ENCODE measurements at places on chromosomes 2 and 18. TPM values are rescaled to one million over a fixed set of nuclear protein-coding genes. Genes with fewer than 3 reads are reported as not detected.

DNA sequence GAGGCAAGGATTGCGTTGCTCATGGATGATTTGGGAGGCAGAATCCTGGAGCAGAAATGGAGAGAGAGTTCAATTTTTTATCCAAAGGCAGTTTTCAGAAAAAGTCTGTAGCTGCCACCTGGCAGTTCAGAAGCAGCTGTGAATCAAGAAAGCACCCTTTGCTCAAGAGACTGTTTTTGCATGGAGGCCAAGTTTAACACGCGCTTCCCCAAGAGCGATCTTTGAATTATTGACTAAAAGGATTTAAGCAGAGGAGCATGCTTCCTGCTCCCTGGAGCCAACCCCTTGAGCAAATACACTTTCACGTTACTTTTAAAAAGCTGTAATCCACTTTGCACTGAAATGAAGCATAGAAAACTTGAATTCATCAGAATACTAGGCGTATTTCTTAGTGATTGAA, 252.4 kb downstream of the RNF144A start:
- DNase-seq, result peak; percentile 21

- DNase-seq, result no peak
Measured at GRCh38 chr2:64386676-64387075, 67.3 kb upstream of the LGALSL start.

- no peak for DNase-seq
Measured at GRCh38 chr18:25327584-25327983, 24.4 kb downstream of the ZNF521 start.

- DNase-seq, result no peak
Measured at GRCh38 chr2:85009019-85009618, 38.2 kb downstream of the KCMF1 start.

DNA sequence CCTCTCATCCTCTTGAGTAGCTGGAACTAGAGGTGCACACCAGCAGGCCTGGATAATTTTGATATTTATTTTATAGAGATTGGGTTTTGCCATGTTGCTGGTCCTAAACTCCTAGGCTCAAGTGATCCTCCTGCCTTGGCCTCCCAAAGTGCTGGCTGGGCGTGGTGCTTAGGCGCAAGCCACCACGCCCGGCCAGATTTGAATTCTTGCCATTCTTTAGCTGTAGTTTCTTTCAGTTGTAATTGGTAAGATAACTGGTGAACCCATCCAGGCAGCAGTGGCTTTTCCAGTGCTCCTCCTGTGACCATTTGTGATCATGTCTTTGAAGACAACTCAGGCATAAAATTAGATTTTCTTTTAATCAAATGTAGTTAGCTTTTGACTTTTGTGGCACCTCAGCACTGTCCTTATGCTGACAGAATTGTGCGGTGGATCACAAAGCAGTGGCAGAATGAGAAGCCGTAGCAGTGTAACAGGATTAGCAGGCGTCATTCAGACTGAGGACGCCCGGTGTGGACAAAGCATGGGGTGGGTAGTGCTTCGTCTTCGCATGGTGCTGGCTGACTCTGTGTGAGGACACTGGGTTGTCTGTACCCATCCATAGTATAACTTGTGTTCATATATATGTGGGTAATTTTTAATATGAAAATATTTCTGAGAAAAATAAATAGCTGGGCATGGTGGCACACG, 30.0 kb upstream of the TOGARAM2 start:
- no peak for DNase-seq

DNA sequence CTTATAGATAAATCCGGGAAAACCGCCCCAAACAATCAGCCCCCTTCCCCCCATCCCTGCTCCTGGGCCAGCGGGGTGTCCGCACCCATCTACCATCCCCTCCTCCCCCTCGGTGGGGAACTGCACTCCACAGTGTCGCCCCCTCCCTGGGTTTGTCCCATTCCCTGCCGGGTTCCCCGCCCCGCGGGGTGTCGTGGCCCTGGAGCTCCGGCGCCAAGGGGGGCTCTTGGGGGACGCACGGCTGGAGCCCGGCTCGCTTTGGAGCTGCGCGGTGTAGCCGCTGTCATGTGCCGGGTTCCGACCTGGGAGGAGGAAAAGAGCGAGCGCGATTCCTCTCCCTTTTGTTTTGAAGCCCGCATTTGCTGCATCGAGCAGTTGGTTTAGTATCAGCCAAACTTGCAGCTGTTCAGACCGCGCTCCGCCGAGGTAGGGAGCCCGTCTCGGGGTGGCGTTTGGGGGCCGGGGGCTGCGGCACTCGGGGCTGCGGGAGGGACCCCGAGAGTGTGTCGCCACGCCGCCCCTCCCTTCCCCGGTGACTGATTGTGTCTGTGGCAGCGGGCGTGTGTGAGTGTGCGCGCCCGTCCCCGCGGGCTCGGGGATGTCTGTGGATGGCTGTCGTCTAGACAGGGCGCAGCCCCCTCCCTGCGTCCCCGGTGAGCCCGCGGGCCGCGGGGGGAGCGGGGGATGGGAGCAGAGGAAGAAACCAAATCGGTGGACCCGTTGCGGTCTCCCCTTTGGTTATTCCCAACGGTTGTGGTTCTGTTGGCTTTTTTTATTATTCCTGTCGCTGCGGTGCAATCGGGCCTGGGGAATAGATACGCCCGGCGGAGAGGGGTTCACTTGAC, 797 bp downstream of the CTIF start:
- peak; percentile 42 for DNase-seq

DNA sequence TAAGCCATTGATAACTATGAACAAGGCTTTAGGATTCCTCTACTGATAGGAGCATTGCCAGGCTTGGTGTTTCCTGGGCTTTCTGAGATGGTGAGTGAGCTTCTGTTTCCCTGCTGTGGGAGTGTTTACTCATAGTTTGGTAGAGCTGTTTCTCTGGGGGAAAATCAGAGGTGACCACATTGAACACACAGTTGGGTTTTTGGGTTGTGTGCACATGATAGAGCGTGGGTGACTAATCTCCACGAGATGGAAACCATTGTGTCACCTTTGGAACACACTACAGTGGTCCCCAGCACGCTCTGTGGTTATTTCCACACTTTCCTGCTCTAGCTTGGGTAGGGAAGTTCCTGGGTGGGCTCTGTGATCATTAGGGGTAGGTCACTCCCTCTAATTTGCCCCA, 5.4 kb downstream of the IL1R1 start:
- DNase-seq, result no peak

- DNase-seq, result no peak
Measured at GRCh38 chr2:36287363-36288275, 68.0 kb upstream of the CRIM1 start.

GRCh38 chr2:128456281-128456680, 137.6 kb upstream of the HS6ST1 start:
- no peak for DNase-seq

- DNase-seq, result peak; percentile 40
Measured at GRCh38 chr2:37819186-37819585, 105.9 kb upstream of the RMDN2 start.

DNA sequence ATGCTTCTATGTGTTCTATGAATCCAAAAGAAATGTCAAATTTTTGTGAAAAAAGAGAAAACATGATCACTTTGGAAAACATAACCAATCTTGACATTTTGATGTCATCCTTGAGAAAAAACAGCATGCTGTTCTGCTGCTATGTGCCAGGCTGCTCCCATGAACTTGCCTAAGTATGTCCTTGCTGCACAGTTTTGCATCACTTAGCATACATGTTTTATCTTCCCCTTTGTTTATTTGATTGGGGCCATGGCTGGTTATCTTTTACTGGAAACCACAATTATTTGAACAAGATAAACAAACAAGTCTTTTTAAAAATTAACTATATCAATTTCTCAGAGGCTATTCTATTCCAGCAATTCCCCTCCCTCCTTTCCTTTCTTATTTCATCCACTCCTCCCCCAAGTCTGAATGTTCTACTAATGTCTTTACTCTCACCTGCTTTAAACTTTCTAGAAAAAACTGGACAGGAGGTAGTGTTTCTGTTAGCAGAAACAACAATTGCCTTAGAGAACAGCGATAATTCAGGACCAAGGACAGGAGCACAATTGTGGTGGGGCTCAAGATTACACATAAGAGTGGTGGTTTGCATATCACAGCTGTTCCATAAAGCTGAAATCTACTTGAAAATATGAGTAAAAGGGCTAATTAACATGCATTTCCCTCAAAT, 6.7 kb downstream of the AOX1 start:
- peak; percentile 63 for DNase-seq

DNA sequence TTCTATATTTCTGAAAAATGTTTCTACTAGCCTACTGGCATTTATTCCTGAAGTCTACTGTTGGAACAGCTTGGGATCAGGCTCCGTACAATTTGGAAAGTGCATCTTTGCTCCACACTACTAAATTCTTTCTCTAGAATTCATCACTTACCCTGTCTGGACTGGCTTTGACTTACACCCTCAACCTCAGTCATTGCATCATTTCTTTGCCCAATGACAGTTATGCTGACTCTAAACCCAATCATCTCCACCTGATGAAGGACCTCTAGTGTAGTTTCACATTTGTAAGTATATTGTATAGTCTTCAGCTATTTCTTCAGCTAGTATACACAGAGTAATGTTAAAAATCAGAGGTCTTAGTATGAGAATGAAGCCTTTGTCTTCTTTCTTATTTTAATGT, 359.6 kb upstream of the MC4R start:
- no peak for DNase-seq

GRCh38 chr2:7771781-7772180, 854.6 kb downstream of the RNF144A start:
- DNase-seq, result no peak

GRCh38 chr2:224104668-224105386, 65.7 kb upstream of the SERPINE2 start:
- no peak for DNase-seq

GRCh38 chr2:120367221-120367620, 21.3 kb downstream of the INHBB start:
- DNase-seq, result no peak

DNA sequence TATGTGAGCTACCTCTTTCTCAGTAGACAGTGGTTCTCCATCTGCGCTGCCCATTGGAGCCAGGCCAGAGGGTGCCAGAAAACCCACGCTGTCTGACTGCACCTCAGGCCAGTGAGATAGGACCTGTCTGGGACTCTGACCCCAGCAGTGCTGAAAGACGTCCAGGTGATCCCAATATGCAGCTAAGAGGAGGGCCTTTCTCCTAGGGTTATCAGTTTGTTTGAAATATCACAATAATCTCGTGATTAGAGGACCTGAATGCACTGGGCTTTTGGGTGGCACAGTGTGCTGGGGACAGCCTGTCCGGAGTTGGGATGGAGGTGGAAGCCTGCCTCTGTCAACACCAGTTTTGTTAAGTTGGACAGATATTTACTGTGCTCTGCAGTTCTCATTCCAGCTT, 216.3 kb downstream of the LDLRAD4 start:
- no peak for DNase-seq

- no peak for DNase-seq
Measured at GRCh38 chr18:14921031-14921430, 173.1 kb downstream of the ANKRD30B start.

- DNase-seq, result no peak
Measured at GRCh38 chr18:73638709-73639108, 508.9 kb downstream of the FBXO15 start.

- no peak for DNase-seq
Measured at GRCh38 chr18:11885278-11885947, 22.7 kb downstream of the MPPE1 start.

DNA sequence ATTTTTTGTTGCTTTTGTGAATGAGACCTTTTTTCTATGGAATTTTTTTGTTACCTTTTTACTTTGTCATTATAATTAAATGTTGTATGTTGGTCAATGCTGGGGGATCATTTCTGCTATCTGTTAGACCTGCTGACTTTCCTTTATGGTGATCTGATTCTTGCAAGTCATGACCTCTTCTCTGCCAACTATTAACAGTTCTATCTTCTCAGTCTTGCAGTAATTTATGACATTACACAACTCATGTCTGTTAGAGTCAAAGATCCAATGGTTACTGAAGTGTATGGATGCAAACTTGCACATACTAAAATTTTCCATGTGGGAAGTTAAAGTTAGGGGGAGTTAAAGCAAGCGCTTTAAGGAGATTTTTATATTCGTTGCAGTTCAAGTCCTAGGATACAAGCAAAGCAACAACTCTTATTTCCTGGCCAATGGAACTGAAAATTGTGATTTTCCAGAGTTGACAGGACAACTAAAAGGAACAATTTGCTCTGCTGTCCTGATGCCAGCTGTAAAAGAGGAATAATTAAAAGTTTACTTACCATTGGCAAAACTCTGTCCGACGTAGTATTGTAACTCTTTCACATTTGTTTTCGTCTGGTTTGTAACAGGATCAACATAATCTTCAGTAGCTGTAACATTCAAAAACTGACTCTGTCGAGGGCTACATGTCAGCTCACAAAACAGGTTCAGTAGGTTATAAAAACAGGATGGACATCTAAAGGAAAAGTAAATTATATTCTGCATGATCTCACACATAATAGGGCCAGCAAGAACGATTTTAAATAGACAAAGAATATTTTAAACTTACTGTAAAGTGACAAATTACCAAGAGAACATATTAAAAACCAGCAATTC, 17.8 kb downstream of the NPC1 start:
- DNase-seq, result no peak

DNA sequence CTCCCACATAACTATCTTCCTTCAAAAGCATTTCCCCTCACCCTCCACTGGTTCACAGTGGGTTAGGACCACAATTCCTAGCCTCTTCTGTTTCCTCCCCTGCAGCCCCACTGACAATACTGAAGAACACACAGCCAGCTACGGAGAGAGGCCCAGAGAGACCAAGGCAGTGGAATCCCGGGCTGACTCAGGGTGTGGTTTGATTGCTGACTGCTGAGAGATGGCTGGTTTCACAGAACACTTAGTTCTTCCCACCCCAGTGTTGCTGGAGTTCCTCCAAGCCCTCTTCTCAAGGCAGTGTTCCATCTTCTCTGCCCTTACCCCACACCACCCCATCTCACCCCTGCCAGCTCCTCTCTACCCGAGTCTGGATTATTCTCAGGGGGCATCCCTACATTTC, 43.3 kb upstream of the ZFP36L2 start:
- DNase-seq, result no peak

The TUBA4B gene
- polyA plus RNA-seq, result 3.1 TPM

The DPP10 gene
- 7.1 TPM for polyA plus RNA-seq

The MALL gene
- 37.6 TPM for polyA plus RNA-seq

The HOXD13 gene
- polyA plus RNA-seq, result not detected

The SLC14A1 gene
- 1.9 TPM for polyA plus RNA-seq

The ALPG gene
- not detected for polyA plus RNA-seq

The TLX2 gene
- 0.06 TPM for polyA plus RNA-seq

The GULP1 gene
- polyA plus RNA-seq, result 113 TPM

The UGT1A1 gene
- 0.10 TPM for polyA plus RNA-seq

The DOK6 gene
- polyA plus RNA-seq, result 13.6 TPM

The COLEC11 gene
- 4.8 TPM for polyA plus RNA-seq

The CCDC68 gene
- polyA plus RNA-seq, result 128 TPM

The VPS54 gene
- 48.2 TPM for polyA plus RNA-seq

The PXDN gene
- polyA plus RNA-seq, result 178 TPM

The KHK gene
- polyA plus RNA-seq, result 4.9 TPM

The DSG1 gene
- polyA plus RNA-seq, result not detected

All from right lung (tissue), 10 donors.